Activated CD8-positive, alpha-beta memory T cell treated with anti-CD3 and anti-CD28 coated beads, Interleukin-2, amount 10 ng/mL, durations not matched to agents 7 days and 5 days (primary cell): ENCODE measurements at places on chromosomes 1 and 21. TPM values are rescaled to one million over a fixed set of nuclear protein-coding genes. Genes with fewer than 3 reads are reported as not detected.

The ACTN2 gene
- total RNA-seq = not detected

The SLAMF6 gene
- 31.0 TPM for total RNA-seq

The PGLYRP3 gene
- not detected for total RNA-seq

The EIF4G3 gene
- 64.3 TPM for total RNA-seq

The IVL gene
- total RNA-seq = not detected
